Stimulated activated CD4-positive, alpha-beta T cell treated with anti-CD3 and anti-CD28 coated beads, Interleukin-15, amount 100 ng/mL, for 48 hours (primary cell): ENCODE measurements at places on chromosomes 6 and 20.
A peak's percentile ranks its signal among the peaks of the same experiment; 100 is the strongest.

DNA sequence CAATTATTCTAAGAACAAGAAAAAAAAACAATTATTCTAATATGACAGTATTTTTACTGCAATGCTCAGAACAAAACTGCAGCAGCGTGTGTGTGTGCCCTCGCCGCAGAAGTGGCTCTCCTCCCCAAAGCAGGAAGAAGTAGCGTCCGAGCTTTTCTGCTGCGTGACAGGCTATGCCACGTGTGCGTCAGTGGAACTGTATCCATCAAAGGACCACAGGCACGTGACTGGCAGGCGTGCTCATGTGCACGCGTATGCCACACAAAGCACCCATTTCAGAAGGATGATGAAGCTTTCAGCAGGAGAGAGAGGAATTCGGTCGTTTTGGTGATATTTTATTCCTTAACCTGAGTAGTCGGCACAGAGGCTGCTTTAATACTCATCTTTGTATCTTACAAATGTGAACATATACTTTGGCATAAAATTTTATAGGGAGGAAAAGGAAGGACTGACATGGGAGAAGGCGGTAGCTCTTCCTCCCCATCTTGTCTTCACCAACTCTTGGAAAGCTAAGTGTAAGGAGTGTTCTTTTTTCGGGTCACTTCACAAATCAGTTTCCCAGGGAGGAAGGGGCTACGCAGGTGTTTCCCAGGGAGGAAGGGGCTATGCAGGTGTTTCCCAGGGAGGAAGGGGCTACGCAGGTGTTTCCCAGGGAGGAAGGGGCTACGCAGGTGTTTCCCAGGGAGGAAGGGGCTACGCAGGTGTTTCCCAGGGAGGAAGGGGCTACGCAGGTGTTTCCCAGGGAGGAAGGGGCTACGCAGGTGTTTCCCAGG lies 3.4 kb downstream of the TCFL5 start:
- no peak for DNase-seq

GRCh38 chr6:84772428-84773132 lies 8.2 kb upstream of the TBX18 start:
- no peak for DNase-seq

- no peak for DNase-seq
Measured at GRCh38 chr6:35363293-35363750, 21.0 kb downstream of the PPARD start.

DNA sequence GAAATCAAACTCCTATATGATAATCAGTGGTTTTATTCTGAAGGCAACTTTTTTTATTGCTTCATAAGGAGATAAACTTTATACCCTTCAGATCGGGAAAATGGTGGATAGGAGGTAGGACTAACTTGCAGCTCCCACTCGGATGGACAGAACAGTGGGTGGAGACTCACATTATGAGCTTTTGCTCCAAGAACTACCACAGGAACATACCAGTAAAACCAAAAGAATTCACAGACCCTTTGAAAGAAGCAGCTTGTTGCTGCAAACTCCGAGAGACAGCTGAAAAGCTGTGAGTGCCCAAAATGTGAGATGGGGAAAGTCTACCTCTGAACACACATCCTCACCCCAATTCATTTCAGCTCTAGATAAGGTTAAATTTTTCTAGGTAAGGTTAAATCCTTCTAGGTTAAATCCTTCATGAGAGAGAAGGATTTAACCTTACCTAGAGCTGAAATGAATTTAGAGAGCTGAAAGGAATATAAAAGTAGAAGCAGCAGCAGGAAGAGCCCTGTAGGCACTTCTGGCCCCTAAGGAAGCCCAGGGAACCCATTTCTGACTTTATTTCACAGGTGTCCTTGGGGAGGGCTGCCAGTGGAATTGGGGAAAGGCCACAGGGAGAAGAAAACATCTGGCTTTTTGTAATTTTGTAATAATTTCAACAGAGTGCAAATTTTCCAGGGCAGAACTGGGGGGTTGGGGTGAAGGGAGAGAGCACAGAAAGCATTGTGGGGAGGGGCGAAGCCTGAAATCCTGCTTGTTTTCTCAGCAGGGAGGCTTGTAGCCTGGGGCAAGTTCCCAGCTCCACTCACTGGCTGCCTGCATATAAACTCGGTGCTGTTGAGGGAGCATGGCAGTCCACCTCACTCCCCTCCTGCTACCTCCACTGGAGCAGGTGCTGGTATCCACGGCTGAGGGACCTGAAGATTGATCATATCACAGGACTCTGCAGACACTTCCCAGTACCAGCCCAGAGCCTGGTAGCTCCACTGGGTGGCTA lies 65.9 kb upstream of the HCRTR2 start:
- no peak for DNase-seq

DNA sequence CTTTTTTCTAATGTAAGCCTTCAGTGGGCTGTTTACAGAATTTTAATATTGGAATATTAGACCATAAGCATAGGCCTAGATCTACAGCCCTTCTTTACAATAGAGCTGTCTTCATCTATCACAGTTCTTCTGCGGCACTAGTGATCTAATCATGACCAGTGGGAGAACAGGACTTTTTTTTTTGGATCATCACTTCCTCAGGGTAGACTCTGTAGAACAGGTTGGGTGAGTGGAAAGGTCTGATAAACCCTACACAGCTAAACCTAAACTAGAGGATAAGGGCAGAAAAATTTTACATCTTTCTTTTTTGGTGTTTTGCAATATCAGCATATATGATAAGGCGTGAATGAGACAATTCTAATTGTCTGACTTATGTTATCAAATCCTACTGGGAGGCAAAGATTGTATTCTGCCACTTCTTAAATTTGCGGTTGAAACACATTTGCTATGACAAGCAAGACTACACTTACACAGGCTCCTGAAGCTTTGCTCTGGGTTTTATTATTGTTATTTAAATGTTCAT lies 52.2 kb downstream of the GOPC start:
- DNase-seq, result no peak

DNA sequence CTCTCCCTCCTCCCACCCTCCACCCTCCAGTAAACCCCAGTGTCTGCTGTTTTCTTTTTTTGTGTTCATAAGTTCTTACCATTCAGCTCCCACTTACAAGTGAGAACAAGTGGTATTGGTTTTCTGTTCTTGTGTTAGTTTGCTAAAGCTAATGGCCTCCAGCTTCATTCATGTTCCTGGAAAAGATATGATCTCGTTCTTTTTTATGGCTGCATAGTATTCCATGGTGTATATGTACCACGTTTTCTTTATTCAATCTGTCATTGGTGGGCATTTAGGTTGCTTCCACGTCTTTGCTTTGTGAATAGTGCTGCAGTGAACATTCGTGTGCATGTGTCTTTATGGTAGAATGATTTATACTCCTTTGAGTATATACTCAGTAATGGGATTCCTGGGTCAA lies 42.7 kb upstream of the KCNG1 start:
- no peak for DNase-seq

DNA sequence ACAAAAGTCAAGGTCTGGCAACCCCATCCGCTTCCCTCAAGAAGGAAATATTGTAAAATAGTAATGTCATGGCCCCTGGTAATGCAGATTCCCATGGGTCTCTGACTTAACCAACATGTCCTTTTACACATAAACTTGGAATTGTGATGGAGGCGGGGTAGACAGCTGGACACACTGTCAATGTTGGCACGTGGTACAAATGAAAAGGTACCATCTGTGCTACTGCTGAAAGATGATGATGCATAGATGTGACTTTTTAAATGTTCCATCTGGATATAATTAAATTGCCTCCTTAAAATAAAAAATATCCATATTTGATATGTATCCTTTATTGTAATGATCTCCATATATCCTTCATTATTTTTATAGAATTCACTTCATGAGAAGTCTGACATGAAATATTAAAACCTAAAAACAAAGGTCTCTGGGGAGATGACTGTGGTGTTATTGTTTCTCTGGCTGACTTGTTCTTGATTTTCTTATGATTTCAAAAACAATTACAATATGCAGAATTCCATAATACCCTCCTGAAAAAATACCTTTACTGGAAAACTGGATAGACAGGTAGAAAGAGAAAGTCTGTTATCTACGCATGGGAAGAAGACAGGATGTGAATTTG lies 104.5 kb downstream of the MKKS start:
- no peak for DNase-seq

DNA sequence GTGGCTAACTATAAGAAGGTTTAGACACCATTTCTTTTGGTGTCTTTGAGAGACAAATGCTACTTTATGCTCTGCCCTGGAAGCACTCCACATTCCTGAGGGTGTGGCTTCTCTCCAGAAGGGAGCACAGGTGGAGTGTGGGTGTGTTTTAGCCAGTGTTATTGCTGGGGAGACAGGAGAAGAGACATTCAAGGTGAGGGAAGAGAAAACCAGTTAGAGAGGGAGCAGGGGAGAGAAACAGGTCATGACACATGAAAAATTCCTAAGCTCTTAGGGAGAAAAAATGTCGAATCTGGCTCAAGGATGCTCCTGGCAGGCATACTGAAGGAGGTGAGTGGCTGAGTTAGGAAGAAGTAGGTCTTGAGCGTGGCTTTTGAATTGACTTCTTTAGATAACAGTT lies 292.8 kb downstream of the CLIC5 start:
- no peak for DNase-seq

DNA sequence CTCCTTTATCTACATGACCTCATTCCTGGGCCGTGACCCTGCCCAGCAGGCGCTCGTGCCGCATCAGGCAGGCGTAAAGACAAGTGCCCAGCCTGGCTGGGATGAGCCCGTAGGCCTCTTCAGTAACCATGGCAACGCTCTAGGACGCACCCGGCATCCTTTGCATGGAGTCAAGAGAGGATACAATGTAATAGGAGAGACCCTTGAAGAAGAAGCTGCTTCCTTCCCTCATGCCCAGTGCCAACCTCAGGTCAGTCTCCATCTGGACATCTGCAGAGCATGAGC lies 5.0 kb upstream of the LSM14B start:
- no peak for DNase-seq

GRCh38 chr6:154156135-154156896 lies 117.3 kb downstream of the OPRM1 start:
- DNase-seq, result peak; percentile 57

DNA sequence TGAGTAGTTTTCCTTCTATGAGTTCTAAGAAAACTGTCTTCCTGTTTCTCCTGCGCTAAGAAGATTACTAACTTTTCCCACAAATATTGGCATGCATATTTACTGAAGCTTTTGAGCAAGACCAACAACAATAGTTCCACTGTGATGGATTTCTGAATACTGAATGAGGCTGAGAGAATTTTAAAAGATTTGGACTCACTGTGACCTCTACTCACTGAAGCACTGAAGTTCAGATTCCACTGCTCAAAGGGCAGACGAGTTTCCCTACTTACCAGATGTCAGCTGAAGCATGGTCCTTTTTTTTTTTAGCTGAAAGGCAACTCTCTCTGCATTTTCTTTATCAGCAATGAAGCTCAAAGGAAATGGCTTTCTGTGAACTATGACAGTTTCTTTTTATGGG lies 718.5 kb downstream of the RFPL4B start:
- DNase-seq, result no peak

GRCh38 chr6:39344821-39345280 lies 22.3 kb upstream of the KCNK16 start:
- DNase-seq, result no peak

- no peak for DNase-seq
Measured at GRCh38 chr6:102732898-102733297, 1339.4 kb downstream of the GRIK2 start.

DNA sequence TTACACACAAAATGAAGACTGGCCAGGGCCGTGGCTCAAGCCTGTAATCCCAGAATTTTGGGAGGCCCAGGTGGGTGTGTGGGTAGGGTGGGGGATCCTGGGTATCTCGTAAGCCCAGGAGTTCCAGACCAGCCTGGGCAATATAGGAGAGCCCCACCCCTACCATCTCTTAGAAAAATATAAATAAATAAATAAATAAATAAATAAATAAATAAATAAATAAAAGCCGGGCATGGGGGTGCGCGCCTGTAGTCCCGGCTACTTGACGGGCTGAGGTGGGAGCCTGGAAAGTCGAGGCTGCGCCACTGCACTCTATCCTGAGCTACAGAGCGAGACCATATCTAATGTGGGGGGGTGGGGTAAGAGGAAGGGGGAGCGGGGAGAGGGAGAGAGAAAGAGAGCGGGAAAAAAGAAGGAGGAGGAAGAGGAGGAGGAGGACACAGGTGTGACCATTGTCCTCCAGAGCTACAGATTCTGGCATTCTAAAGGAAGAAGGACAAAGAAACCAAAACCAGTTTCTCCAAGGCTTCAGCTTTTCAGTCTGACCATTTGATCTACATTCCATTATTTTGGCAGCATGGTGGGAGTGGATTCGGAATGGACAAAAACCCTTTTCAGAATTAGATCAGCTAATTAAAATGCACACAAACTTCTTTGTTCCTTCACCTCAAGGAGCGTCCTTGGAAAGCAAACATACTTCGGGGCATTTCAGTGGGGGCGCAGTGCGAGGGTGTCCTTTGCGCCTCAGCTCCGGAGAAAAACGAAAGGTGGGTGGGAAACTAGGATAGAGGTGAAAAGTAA lies 577 bp upstream of the C6orf141 start:
- no peak for DNase-seq

- DNase-seq, result no peak
Measured at GRCh38 chr6:84774157-84774984, 10.0 kb upstream of the TBX18 start.

DNA sequence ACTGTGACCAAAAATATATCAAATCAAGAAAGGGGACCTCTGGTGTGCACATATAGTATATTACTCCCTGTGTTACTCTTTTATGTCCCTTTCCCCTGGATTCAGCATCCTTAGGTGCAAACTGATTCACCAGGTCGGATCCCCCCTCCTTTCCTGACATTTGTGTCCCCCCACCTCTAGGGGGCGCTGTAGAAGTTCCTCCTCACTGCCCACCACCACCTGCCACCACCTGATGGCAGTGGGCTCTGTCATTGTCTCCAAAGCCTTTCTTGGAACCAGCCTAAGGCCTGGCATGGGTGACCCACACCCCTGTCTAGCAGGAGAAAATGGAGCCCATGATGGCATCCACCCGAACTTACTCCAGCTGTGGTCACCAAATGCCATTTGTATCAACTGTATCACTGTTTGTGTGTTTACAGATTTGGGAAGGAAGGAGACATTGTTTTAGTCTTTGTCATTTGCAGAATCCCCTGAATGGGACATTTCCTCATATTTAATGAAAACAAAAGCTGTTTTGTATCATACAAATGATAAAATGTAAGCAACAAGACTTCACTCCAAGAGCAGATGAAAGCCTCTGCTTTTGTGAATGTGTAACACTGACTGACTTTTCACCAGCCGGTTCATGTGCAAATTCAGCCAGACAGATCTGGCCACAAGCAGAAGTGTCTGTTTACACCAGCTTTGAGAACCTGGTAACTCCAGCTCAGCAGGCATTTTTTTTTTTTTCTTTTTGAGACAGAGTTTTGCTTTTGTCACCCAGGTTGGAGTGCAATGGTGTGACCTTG lies 66.2 kb downstream of the ARMC2 start:
- peak; percentile 30 for DNase-seq
